Stimulated activated CD4-positive, alpha-beta T cell treated with anti-CD3 and anti-CD28 coated beads, Interleukin-15, amount 100 ng/mL, for 1 hour (primary cell): ENCODE measurements at places on chromosomes 5 and 9.
A peak's percentile ranks its signal among the peaks of the same experiment; 100 is the strongest.

- DNase-seq, result no peak
Measured at GRCh38 chr5:146675636-146676035, 159.6 kb upstream of the GPR151 start.

DNA sequence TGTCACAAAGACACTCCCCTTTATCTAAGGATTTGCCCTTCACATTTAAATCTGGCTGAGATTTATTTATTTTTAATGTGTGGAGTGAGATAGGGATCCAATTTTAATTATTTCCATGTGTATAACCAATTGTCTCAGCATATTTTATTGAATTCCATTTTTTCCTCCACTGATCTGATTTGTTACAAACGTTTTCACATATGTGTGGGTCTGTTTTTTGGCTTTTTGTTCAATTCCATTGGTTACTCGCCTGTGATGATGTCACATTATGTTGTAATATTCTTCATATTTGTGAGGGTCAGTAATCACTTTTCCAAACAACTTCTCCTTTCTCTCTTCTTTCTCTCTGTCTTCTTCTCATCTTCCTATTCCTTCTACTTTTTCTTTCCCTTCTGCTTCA lies 278.3 kb upstream of the RFX3 start:
- no peak for DNase-seq

DNA sequence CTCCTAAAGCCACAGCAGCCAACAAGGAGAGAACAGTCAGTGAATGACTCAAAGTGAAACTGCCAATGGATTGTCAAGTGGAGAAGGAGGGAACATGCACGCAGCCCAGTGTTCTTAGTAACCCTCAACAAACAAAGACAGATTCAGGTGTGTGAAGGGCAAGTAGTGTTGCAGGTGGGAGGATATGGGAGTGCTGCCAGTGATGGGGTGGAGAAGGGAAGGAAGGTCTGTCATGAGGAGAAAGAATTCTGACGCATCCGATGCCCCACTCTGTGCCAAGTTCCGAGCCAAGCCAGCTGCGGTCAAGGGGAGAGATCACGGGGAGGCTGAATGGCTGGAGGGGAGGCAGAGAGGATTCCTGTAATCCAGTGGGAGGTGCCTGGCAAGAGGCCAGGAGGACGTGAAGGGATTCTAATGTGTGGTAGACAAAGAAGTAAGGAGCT lies 56.5 kb downstream of the CAST start:
- no peak for DNase-seq

DNA sequence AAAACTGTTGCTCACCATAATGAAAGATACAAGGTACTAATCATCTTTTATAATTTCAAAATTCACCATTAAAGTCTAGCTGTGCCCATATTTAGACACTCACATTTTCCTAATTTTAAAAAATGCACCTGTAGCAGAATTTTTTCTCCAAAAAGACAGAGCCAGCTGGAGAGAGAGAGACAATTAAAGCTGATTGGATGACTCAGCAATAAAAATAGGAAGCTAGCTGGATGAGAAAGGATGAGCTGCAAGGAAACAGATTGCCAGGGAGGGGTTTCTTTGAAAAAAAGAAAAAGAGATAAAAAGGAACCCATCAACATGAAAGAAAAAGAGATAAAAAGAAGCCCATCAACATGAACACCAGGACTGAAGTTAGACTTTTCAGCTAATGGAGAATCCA lies 73.8 kb downstream of the HCN1 start:
- DNase-seq, result no peak

DNA sequence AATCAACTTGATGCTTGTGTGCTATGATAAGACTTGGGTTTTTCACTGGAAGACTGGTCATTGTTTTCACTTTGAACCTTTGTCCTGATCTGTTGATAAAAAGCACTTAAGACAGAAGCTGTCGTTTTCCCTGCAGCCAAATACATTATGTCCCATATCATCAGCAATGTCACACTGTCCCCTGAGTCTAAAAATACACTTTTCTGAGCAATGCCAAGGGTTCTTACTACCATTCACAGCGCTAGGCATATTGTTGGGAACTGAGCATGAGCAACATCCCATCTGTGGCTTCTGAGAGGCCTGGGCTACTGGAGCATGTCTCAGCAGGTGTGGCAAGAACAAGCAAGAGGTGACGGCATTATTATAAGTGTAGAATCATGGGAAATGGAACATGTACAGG lies 81.8 kb downstream of the SEMA6A start:
- no peak for DNase-seq

DNA sequence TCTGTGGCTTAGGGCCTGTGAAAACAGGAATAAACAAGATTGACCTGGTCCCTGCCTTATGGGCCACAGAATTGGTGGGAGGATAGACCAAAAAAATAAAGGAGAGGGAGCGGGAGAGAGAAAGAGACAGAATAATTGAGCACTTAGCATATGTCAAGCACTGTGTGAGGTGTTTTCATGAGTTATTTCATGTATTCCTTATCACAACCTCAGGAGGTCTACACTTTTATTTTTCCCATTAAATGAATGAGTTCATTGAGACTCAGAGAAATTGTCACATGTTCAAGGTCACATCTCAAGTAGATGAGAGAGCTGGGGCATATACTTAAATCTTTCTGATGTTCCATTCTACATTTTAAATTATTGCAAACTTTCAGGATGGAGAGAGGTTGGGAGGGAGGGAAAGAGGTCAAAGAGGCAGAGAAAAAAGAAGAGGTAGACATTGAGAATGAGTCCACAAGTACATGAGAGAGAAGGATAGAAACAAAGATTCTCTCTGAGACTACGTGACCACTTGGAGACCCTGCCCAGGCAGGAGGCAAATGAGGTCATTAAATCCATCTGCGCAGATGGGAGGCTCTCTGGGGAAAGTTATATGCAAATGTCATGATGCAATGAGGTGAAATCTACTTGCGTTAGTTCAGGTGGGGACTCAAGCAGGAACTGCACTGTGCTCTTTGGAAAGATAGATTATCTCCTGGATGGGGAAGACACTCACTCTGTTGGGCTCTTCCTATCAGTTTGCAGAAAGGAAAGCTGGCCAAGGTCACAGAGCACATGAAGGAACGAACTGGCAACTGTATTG lies 241.5 kb downstream of the PAPPA start:
- DNase-seq, result no peak

- no peak for DNase-seq
Measured at GRCh38 chr5:78060421-78060820, 234.1 kb downstream of the AP3B1 start.

DNA sequence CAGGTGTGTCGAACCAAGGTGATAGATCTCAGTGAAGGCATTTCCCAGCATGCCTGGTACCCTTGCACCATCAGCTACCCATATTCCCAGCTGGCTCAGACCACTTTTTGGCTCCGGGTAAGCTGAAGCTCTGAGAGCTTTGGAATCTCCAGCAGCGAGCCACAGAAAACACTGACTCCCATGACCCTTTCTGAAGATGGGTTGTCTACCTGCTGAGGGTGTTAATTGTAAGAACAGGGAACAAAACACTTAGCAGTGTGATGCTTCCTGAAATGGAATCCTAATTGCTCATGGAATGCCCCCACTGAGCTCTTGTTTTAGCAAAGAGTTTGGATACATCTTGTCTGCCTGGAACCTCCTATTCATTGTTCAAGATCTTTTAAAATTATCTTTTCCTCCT lies 177.7 kb downstream of the PAPPA start:
- DNase-seq, result no peak

DNA sequence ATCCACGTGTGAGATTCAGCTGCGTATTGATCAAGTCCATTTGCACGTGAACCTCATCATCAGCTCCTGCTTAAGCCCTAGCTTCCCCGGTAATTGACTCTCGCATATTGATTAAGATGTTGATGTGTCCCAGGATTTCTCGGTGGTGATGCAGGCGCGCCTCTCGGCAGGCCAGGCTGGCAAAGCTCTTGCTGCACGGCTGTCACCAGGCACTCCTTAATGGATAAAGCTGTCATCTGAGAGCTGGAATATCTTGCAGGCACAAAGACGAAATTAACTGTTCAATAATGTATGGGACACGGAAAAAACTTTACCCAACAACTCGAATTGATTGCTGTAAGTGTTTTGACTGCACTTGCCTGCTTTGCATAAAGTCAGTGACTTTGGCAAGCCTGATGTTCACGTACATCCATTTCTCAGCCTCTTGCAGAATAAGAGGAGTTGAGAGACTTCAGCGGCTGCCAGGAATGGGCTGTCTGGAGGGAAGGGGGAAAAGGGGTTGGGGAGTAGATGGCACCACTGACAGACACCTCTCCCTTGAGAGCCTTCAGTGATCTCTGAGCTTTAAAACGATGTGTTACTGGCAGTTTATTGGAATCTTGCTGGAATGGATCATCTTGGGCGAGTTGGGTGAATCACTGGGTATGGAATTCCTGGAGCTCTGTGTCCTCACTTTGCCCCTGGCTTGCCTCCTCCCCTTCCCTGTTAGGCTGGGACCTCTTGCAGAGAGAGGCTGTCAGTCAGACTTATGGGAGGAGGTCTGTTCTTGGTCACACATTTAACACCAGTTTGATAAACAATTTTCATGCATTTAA lies 650.3 kb downstream of the CCDC171 start:
- DNase-seq, result no peak

- peak; percentile 15 for DNase-seq
Measured at GRCh38 chr5:56910210-56910965, 992 bp downstream of the SETD9 start.

DNA sequence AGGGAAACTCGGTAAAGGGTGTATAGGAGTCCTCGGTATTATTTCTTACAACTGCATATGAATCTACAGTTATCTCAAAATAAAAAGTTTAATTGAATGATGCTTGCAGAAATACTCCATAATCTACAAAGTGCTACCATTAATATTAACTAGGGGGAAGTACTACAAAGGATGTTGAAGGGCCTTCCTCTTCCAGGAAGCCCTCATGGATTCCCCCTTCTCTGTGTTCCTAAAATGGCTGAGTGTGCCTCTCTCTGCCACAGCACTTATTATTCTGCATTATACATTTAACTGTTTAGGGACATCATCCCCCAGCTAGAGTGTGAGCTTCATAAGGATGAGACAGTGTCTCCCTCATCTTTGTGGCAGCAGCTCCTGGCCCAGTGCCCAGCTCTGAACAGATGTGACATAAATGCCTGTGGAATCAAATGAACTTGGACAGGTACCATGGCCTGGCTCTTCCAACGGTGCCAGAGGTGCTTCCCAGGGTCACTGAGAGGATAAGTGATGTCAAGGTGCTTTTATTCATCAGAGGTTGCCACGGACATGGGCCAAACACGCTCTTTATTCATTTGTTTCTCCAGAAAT lies 99.5 kb downstream of the PAX5 start:
- no peak for DNase-seq

DNA sequence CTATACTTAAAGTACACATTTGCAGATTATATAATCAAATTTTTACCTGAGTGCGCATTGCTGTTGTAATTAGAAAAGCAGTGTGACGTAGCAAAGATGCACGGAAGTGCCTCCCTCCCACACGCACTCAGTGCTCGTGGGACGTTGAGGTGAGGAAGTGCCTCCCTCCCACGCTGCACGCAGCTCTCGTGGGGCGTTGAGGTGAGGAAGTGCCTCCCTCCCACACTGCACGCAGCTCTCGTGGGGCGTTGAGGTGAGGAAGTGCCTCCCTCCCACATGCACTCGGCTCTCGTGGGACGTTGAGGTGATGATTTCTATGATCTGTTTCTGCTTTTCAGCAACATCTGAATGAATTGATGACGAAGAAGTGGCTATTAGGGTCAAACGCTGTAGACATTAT lies 21.0 kb downstream of the EXOC3 start:
- peak; percentile 72 for DNase-seq

- DNase-seq, result no peak
Measured at GRCh38 chr5:148708854-148709253, 54.5 kb upstream of the HTR4 start.

- no peak for DNase-seq
Measured at GRCh38 chr9:118414676-118415075, 710.5 kb downstream of the TLR4 start.

- DNase-seq, result no peak
Measured at GRCh38 chr5:139138109-139138508, 60.1 kb downstream of the SIL1 start.

- DNase-seq, result no peak
Measured at GRCh38 chr9:125492719-125493118, 214.3 kb downstream of the MAPKAP1 start.

DNA sequence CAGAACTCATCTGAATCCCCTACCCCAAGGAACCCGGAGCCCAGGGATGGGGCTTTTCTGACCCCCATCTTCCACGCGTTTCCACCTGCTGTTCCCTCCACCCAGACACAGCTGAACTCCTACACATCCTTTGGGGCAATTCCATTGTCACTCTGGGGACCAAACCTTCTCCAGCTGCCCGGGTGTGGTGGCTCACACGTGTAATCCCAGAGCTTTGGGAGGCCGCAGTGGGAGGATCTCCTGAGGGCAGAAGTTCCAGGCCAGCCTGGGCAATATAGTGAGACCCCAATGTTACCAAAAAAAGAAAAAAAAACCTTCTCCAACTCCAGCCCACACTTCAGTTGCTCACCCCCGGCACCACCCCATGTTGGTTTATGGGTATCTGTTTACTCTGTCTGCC lies 8.1 kb downstream of the EPB41L4B start:
- DNase-seq, result no peak

GRCh38 chr5:185095-186070 lies 5.9 kb upstream of the LRRC14B start:
- DNase-seq, result no peak

GRCh38 chr9:121674017-121674416 lies 22.6 kb downstream of the DAB2IP start:
- no peak for DNase-seq

GRCh38 chr9:91572044-91572443 lies 148.4 kb upstream of the NFIL3 start:
- no peak for DNase-seq

- DNase-seq, result no peak
Measured at GRCh38 chr5:81759632-81760005, 8.7 kb upstream of the SSBP2 start.

- no peak for DNase-seq
Measured at GRCh38 chr5:127011153-127011552, 19.2 kb downstream of the MARCHF3 start.

GRCh38 chr5:159921721-159922120 lies 5.4 kb downstream of the ADRA1B start:
- DNase-seq, result no peak

GRCh38 chr5:1642621-1643061 lies 118.9 kb upstream of the LPCAT1 start:
- no peak for DNase-seq

GRCh38 chr5:169647566-169647965 lies 10.5 kb downstream of the DOCK2 start:
- no peak for DNase-seq

DNA sequence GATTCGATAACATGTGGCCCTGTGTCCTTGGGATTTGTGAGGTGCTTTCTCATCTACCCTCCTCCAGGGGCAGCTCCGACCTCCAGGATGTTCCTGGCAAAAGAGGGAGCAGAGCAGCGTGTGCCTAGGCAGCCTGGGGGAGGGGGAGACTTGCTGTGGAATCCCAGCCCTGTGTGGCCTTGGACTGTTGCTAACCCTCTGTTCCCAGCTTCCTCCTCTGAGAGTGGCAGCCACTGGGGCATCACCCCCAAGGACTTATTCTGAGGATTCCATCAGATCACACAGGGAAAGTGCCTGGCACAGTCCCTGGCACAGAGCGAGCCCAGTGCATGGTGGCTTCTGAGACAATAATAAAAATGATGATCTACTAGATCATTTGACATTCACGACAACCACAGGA lies 265.1 kb upstream of the MVB12B start:
- DNase-seq, result no peak

- no peak for DNase-seq
Measured at GRCh38 chr5:171827162-171827561, 41.5 kb downstream of the SMIM23 start.

GRCh38 chr5:128315671-128316070 lies 222.4 kb downstream of the FBN2 start:
- no peak for DNase-seq

GRCh38 chr5:35908228-35908627 lies 30.2 kb downstream of the CAPSL start:
- DNase-seq, result no peak

- DNase-seq, result no peak
Measured at GRCh38 chr9:24582146-24583126, 36.7 kb upstream of the IZUMO3 start.
